ENCODE measurements at places on chromosomes 7 and 10.

- DNase-seq = peak; percentile 19
Observed at GRCh38 chr10:124285587-124286527, 132.9 kb downstream of the OAT start.

GRCh38 chr10:13183625-13184024, 22.3 kb downstream of the MCM10 start:
- no peak for DNase-seq

- DNase-seq = no peak
Observed at GRCh38 chr10:110101464-110102144, 93.8 kb downstream of the ADD3 start.

GRCh38 chr10:88893611-88894010, 13.6 kb downstream of the STAMBPL1 start:
- DNase-seq = peak; percentile 64

DNA sequence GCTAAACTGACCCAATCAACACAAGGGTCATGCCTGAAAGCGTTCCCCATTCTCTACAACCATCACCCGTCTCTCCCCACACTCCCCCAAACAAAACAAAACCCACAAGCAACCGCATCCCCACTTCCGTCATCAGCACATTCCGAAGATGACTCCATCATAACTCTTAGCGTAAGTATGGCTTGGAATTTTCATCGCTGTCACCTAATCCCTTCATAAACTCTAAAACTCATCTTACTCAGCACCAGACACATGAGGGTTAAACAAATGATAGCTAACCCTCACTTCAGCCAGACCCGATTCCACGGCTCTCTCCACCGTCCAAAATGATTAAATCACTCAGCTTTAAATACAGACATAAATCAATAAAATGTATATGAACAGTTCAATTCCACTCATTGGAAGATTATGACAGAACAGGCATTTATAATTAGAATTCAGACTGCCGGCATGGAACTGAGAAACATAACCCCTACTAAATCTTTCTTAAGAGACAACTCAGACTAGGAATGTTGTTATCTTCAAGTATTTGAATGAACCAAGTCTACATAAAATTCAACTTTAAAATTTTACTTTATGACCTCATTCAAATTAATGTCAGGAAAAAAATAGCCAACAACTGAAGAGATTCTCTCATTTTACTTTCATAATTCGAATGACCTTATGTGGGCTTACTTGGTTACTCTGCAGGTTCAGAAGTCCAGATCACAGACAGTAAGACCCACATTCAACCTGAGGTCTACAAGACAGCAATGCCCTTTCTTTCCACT, 215.9 kb downstream of the PARD3 start:
- peak; percentile 59 for DNase-seq

DNA sequence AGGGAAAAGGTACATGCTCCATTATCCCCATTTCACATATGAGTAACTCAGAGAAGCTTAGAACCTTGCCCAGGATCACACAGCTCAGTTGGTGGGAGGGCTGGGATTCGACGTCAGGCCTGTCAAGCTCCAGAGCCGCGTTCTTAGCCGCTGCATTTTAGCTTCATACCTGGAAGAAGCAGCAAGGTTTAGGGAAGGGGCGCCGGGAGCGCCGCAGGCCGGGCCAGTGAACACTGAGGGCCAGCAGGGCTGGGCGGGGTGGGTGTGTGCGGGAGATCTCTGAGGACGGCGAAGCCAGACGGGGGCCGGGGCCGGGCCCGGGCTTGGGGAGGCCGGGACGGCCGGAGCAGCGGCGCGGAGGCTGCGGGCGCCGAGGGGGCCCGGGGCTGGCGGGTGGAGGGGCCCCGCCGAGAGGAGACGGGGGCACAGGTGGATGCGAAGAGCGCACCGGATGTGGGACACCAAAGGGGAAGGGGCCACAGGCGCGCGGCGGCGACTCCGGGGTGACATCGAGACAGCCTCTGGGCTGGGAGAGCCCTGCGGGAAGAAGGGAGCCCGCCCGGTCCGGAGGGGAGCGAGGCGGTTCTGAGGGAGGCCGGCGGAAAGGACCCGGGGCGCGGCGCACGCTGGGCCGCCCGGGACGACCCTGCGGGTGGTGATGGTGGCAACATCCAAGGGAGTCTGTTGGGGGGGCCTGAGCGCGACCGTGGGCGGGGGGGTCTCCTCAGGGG, 498 bp downstream of the NDST2 start:
- no peak for DNase-seq

DNA sequence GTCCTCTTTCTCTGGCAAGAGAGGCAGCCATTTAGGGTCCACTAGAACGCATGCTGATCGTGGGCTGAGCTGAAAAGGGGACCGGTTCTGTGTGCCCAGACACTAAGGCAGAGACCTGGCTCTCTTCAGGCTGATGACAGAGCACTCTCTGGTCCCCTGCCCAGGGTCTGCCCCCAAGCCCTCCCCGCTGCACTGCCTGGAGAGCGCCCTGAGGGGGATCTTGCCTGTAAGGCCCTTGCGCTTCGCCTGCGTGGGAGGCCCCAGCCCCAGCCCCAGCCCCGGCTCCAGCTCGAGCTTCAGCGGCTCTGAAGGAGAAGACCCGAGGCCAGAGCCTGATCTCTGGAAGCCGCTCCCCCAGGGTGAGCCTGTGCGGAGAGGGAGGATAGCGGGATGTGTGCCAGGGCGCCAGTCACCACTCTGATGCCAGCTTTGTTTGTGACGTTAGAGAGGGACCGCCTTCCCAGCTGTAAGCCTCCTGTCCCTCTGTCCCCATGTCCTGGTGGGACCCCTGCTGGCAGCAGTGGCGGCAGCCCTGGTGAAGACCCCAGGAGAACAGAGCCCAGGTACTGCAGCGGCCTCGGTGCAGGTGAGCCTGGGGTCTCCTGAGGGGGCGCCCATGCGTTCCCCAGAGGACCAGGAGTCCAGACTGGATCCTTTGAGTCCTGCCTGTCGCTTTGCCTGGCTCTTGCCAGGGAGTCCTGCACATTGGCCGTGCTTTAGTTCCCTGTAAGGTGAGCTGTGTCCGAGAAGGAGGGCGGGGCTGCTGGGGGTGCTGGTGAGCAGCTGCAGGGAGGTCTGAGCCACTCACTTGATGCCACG, 43.2 kb downstream of the ZNF467 start:
- DNase-seq = no peak

DNA sequence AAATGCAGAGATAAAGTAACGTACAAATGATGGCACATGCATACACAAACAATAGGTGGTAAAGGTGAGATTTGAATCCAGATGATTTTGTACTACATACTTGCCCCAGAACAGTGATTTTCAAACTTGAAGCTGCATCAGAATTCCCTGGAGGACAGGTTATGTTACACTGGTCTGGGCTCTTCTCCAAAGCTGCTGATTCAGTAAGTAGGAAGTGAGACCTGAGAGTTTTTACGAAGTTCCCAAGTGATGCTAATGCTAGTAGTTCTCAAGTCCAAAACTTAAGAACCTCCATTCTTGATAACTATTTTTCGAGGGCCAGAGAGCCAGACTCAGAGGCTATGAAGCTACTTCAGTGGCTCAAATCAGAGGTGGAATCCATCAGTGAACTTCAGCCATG, 159.0 kb upstream of the POM121L12 start:
- peak; percentile 34 for DNase-seq

DNA sequence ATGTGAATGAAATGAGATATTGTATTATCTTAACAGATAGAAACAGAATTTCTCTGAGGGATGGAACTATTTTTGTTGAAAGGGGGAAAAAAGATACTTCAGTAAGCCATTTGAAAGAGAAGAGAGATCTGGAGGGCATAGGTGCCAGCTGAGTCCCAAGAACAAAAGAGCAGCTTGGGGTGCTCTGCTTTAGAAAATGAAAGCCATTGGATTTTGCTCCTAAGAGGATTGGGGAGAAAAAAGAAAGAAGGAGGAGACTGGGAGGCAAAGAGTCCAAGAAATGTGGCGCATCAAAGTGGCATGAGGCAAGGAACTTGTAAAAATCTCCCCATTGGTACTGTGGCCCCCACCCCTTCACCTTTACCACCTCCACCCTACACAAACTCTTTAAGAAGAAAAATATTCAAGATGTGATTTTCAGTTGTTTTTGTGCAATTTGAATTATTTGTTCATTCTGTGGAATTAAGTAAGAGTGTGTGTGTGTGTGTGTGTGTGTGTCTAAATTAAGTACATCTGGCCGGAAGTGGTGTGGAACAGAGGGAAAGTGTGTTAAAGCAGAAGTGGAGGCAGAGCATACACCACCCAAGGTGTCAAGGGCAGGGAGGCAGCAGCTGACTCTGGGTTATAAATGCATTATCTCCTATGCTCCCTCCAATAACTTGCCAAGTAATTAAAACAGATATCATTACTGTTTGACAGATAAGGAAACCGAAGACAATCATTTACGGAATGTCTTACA, 9.9 kb upstream of the GNAI1 start:
- no peak for DNase-seq

GRCh38 chr10:54797636-54798321, 3.3 kb downstream of the PCDH15 start:
- peak; percentile 77 for DNase-seq

DNA sequence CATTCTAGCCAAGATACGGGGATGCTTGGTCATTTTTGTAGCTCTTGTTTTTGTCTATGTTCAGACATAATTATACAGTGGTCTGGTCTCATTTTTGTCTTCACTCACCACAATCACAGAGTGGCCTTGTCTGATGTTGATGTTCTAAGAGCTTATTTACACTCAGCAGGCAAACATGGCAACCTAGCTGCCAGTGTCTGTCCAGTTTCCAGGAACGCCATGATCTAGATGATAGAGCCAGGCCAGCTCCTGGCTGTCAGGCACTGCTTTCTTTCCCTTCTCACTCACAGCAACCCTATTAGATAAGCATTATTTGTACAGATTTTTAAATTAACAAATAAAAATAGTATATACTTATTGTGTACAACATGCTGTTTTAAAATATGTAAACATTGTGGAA, 98.6 kb upstream of the PHF14 start:
- no peak for DNase-seq

GRCh38 chr7:2905500-2905899, 61.4 kb upstream of the GNA12 start:
- DNase-seq = no peak

DNA sequence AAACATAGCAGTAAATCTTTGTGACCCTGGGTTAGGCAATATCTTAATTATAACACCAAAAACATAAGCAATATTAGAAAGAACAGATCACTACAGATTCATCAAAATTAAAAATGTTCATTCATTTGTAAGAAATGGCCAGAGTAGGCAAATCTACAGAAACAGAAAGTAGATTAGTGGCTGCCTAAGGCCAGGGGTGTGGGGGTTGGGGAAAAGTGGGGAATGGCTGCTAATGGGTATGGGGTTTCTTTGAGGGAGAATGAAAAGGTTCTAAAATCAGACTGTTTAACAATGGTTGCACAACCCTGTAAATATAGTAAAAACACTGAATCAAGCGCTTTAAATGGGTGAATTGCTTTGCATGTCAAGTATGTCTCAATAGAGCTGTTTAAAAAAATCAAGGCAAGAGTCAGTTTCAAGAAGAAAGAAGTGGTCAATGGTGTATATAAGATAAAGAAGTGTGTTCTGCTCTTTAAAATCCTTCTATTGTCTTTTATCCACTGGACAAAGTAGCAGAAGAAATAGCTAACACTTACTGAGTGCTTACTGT, 42.6 kb downstream of the CDK6 start:
- no peak for DNase-seq

DNA sequence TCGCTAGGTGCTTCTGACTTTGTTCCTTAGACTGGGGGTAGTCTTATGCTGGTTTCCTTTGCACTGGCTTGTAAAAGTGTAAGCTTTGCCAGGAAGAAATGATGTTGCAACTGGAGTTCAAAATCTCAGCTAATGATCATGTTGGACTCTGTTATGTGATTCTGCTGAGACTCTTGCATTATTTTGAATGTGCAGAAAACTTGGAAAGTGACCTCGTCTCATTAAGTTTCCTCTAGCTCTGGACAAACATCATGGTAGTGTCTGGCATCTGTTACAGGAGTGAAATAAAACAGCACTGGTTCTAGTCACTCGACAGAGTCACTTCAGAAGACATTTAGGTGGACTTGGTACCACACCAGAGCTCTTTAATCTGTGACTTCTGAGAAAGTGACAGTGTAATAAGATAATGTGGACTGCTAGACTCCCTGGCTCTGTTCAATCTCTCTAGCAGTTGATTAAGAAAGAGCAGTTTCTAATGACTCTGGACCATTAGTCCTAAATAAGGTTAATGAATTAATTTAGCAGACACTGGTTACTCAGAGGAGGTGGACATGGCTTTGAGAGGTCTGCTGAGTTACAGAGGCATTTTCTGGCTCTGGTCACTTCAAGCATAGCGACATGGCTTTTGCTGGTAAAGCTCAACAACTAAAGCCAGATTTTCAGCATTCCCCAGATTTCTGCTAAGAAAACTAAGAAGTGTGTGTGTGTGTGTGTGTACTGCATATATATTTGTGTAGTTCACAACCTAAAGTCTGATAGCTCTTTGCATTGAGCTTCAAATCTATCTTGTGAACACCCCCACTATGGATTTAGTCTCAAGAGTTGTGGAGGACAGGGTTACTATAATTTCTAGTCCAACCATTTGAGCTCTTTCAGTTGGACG, 2.0 kb downstream of the NRP1 start:
- peak; percentile 56 for DNase-seq

- DNase-seq = no peak
Observed at GRCh38 chr7:5360971-5361370, 62.7 kb downstream of the TNRC18 start.

- no peak for DNase-seq
Observed at GRCh38 chr7:4241791-4242190, 440.3 kb upstream of the FOXK1 start.

GRCh38 chr10:17713758-17714157, 38.2 kb upstream of the TMEM236 start:
- DNase-seq = no peak

- DNase-seq = no peak
Observed at GRCh38 chr7:105909742-105910141, 33.3 kb upstream of the ATXN7L1 start.

GRCh38 chr7:36606153-36606975, 117.9 kb downstream of the AOAH start:
- DNase-seq = no peak

- peak; percentile 6 for DNase-seq
Observed at GRCh38 chr10:128463991-128464760, 338.0 kb upstream of the MKI67 start.

GRCh38 chr10:28744069-28744768, 66.9 kb downstream of the BAMBI start:
- no peak for DNase-seq
